ENCODE measurements at places on chromosomes 3 and 15.

DNA sequence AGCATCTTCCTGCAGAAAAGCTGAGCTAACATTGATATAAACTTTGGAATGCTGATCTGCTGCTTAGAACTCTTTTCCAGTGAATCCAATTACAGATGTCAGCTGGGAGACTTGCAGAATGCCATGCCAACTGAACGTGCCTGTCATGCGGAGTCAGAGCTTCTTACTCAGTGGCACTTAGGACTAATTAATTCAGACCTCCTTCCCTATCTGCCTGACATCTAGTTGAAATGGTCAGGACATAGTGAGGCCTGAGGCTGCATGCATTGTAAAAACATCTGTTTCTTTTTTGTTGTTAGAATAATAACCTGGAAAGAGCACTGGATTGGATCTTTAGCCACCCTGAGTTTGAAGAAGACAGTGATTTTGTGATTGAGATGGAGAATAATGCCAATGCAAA is 112.6 kb downstream of the USP13 start:
- no peak for DNase-seq

GRCh38 chr3:55725681-55726500 is 238.8 kb upstream of the WNT5A start:
- DNase-seq = no peak

GRCh38 chr3:4994823-4995499 is 15.7 kb downstream of the BHLHE40 start:
- no peak for DNase-seq

GRCh38 chr15:70643106-70643782 is 120.1 kb downstream of the UACA start:
- no peak for DNase-seq

- no peak for DNase-seq
Observed at GRCh38 chr3:112303764-112304325, 9.8 kb upstream of the SLC9C1 start.

GRCh38 chr3:148998715-148999423 is 7.5 kb downstream of the GYG1 start:
- peak; percentile 66 for DNase-seq

DNA sequence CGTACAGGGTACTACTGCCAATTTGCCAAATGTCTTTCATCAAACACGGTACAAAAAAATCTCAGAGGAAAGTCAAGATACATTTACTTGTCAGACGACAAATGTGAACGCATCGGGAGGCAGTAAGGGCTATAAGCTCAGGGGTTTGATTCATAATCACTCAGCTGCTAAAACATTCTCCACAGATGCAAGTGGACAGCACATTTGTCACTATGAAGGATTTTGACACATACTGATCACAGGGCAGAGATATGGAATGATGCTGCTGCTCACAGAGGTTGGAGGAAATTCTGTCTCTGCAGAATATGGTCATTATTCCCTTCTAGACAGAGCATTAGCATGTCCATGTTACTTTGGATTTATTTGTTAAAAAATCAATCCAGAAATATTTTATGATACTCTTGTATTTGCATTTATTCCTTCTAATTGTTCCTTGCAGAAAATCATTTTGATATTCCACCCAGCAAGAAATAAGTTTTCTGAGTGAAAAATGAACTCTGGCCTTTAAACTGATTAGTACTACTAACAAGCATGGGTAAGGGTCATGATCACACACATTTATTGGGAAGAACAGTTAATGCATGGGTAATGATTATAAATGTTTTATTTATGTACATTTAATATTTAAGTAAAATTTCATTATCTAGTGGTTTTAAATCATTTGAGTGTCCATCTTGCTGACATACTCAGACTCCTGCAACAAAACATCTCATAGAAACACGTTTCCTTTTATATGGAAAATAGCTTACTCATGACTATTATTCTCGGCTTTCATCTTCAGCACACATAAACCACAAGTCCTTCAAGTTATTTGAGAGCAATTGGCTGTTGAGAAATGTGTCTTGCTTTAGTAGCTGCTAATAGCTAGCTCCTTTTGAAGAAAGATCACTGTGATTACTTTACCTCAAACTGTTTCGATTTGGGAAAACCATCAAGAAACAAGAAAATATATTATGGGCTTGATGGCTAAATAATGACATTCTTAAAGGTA is 559.3 kb downstream of the MECOM start:
- peak; percentile 65 for DNase-seq

GRCh38 chr3:122146466-122146865 is 37.0 kb upstream of the CASR start:
- DNase-seq = no peak

GRCh38 chr3:6928064-6928463 is 67.1 kb downstream of the GRM7 start:
- no peak for DNase-seq

- DNase-seq = no peak
Observed at GRCh38 chr15:52016316-52016715, 2.7 kb upstream of the MAPK6 start.

DNA sequence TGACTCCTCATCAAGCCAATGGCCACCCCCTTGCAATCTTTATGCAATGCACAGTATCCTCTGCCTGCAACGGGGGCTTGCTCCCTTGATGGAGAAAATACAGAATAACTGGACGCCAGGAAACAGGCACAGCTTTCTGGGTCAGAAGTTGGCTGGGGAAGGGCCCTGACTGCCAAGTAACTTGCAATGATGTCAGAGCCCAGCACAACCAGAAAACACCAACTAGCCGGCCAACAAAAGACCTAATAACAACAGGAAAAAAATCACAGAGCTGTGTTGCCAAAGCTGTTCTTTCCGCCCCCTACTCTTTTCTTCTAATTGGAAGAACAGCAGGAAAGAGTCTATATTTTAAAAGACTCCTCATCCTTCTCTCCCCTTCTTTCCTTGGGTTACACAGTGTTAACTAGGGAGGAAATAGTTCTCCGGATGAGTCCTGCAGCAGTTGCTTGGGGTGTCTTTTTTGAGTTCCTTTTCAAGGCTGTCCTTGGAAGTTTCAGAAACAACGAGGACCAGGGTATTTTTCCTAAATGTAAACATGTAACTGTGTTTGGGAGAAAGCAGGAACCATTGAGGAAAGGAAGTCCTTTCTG is 1.4 kb upstream of the SEMA6D start:
- no peak for DNase-seq

- DNase-seq = no peak
Observed at GRCh38 chr15:100703032-100703578, 100.7 kb downstream of the ASB7 start.

DNA sequence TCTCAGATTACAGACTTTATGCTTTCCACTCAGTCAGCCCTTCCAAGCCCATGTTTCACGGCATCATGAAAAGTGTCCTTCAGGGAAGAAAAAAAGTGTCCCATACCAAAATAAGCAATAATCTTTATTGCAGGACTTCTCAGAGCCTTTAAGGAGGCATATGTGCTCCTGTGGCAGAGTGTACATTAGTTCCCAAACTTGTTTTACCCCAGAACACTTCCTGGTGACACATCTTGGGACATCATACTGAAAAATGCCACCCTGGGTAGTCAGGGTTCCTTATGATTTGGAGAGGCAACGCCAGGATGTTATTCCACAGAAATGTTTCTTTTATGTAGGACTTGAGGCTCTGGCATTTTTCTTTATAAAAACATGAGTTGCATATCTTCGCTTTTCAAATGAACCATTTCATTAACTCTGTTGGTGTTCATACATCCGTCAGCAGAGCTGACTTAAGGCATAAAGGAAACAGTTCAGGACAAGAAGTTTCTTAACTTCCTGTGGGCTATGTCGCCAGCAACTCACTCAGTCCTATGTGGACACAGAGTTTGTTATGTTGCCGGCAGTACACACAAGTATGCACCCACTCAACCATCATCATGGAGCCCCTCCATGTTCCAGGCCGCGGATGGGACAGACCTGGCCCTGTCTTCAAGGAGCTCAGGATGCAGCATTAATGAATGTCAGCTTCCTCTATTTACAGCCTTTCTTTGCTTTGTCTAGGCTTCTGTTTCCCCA is 63.8 kb downstream of the CASR start:
- DNase-seq = no peak

GRCh38 chr3:157142315-157142714 is 17.6 kb downstream of the CCNL1 start:
- DNase-seq = no peak

- DNase-seq = no peak
Observed at GRCh38 chr3:171564748-171565480, 104.7 kb upstream of the TNIK start.

DNA sequence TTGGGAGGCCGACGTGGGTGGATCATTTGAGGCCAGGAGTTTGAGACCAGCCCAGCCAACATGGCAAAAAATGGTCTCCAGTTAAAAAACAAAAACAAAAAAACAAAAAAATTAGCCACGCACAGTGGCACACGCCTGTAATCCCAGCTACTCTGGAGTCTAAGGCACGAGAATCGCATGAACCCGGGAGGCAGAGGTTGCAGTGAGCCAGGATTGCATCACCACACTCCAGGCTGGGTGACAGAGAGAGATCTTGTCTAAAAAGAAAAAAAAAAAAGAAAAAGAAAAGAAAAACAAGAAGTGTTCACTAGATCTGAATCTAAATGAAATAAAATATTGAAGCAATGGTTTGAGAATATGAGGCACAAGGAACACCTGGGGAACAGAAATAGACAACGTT is 36.7 kb downstream of the SLC9A9 start:
- no peak for DNase-seq

- no peak for DNase-seq
Observed at GRCh38 chr3:177571271-177571943, 374.1 kb upstream of the TBL1XR1 start.

- no peak for DNase-seq
Observed at GRCh38 chr15:54579855-54580254, 601.6 kb downstream of the UNC13C start.

DNA sequence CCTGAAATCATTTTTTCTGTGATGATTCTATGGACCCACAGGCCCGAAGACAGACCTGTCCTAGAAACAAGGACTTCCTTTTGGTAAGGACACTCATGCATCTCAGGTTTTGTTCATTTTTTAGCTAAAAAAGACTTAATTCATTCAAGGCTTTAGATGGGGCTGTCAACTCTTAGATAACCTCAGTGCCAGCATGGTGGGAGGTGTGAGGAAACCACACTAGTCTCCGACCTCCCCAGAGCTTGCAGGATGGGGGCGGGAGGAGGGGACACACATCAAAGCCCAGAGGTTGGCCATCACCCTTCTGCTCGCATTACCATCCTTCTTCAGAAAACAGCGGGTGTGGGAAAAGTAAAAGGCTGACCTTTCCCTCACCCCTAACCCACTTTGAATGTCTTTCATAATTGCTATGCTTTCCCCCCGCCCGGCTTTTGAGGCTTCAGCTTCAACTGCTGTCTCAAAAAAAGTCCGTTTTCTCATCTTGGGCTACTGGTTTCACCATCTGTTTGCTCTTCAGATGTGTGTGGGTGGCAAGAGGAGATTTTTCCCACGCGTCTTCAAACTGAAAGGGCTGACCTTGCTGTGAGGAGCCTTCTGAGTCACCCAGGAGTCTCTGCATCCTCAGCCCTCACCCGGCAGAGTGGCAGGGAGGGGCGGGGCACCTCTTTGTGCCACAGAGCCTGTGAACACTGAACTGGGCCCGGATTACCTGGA is 27.6 kb upstream of the CXCR6 start:
- DNase-seq = no peak

GRCh38 chr3:36923981-36924743 is 20.7 kb downstream of the TRANK1 start:
- DNase-seq = no peak

GRCh38 chr15:73941871-73942635 is 15.8 kb downstream of the LOXL1 start:
- no peak for DNase-seq
